Activated CD4-positive, alpha-beta T cell treated with anti-CD3 and anti-CD28 coated beads, Interleukin-2, amount 10 ng/mL, durations not matched to agents 24 days and 14 days (primary cell): ENCODE measurements at places on chromosomes 5 and 9. TPM values are rescaled to one million over a fixed set of nuclear protein-coding genes. Genes with fewer than 3 reads are reported as not detected.

The ZDHHC11B gene
- not detected in 2 replicates for total RNA-seq

DNA sequence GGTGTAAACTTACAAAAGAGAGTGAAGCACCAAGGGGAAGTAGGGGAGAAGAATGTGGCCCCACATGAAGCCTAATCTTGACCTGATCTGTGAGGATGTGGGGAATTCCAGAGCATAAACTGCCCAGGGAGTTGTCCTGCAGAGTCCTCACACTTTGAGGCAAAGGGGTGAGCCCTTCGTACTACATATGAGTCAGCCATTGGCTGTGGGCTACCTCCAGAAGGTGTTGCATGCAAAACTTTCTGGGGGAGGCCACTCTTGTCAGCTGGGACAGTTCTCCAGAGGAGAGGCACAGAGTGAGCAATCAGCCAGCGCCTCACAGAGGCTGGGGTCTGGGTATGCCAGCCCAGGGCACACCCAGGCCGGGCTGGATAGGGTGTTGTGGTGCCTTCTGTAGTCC lies 98.1 kb upstream of the NMUR2 start:
- H3K4me3 ChIP-seq: no peak overlapping the region
- no peaks in the 10 kb centered on the region for H3K36me3 ChIP-seq
- H3K4me1 ChIP-seq: no peaks in the 10 kb centered on the region

GRCh38 chr5:78819166-78819565 lies 165.9 kb downstream of the ARSB start:
- no peaks in the 10 kb centered on the region for H3K4me1 ChIP-seq
- H3K27me3 ChIP-seq: no peaks in the 10 kb centered on the region
- no peaks in the 10 kb centered on the region for H3K36me3 ChIP-seq
- H3K27ac ChIP-seq: no peak overlapping the region
- H3K4me3 ChIP-seq: no peak overlapping the region

GRCh38 chr9:2780846-2781245 lies 63.0 kb downstream of the PUM3 start:
- peaks cover 87% of the 10 kb centered on the region for H3K36me3 ChIP-seq
- DNase-seq: no peak
- no peak overlapping the region for H3K4me3 ChIP-seq
- H3K27ac ChIP-seq: no peak overlapping the region
- H3K27me3 ChIP-seq: no peaks in the 10 kb centered on the region

The DDX31 gene
- total RNA-seq: 28.2 and 31.8 TPM in 2 replicates

- H3K4me3 ChIP-seq: no peak overlapping the region
- H3K27ac ChIP-seq: no peak overlapping the region
- no peaks in the 10 kb centered on the region for H3K4me1 ChIP-seq
- H3K27me3 ChIP-seq: no peaks in the 10 kb centered on the region
- H3K36me3 ChIP-seq: no peaks in the 10 kb centered on the region
Observed at GRCh38 chr5:174189654-174190541, 144.4 kb downstream of the NSG2 start.

The ORM2 gene
- total RNA-seq: not detected in 2 replicates

GRCh38 chr9:119951090-119951489 lies 581.9 kb upstream of the BRINP1 start:
- H3K4me3 ChIP-seq: no peak overlapping the region
- peaks cover 2% of the 10 kb centered on the region for H3K27me3 ChIP-seq
- no peak overlapping the region for H3K27ac ChIP-seq
- no peak for DNase-seq

DNA sequence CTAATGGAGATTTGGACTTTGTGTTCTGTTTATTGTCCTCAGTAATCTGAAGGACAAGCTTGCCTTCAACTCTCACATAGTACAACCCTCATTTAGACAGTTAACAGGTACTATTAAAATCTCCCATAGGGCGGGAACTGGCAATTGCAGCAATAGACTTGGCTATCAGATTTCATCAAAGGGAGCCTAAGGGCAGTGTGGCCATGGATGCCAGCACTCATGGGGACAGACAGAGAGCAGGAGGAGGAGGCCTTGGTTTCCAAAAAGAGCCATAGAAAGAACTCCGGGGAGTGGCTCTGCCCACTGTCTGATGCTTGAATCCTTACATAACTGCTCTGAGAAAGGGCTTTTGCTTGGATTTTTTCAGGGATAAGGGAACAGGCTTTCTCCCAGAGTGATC lies 6.8 kb downstream of the SLC36A1 start:
- peaks cover 2% of the 10 kb centered on the region for H3K4me1 ChIP-seq
- no peak overlapping the region for H3K4me3 ChIP-seq
- H3K36me3 ChIP-seq: no peaks in the 10 kb centered on the region
- no peak overlapping the region for H3K27ac ChIP-seq
- H3K27me3 ChIP-seq: no peaks in the 10 kb centered on the region
- DNase-seq: no peak

The ELOVL7 gene
- total RNA-seq: 0.56 and 1.1 TPM in 2 replicates

DNA sequence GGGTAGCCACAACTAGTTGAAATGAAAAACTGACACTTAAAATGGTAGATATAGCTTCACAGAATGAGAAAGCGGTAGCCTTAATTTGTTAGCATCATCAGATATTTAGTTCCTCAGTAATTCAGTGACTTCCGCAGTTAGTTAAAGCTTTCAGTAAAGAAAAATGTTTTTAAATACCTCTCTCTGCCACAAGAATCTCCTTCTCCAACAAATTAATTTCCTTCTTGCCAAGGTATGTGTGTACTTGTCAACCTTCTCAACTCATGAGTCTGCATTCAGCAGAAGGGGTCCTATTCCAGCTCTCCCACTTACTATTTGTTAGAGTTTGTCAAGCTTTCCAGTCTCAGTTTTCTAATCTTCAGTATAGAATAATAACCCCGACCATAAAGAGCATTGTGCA lies 26.3 kb upstream of the ERAP1 start:
- no peak for DNase-seq
- no peak overlapping the region for H3K27ac ChIP-seq
- no peak overlapping the region for H3K4me3 ChIP-seq
- H3K27me3 ChIP-seq: peaks cover 6% of the 10 kb centered on the region
- H3K36me3 ChIP-seq: no peaks in the 10 kb centered on the region

DNA sequence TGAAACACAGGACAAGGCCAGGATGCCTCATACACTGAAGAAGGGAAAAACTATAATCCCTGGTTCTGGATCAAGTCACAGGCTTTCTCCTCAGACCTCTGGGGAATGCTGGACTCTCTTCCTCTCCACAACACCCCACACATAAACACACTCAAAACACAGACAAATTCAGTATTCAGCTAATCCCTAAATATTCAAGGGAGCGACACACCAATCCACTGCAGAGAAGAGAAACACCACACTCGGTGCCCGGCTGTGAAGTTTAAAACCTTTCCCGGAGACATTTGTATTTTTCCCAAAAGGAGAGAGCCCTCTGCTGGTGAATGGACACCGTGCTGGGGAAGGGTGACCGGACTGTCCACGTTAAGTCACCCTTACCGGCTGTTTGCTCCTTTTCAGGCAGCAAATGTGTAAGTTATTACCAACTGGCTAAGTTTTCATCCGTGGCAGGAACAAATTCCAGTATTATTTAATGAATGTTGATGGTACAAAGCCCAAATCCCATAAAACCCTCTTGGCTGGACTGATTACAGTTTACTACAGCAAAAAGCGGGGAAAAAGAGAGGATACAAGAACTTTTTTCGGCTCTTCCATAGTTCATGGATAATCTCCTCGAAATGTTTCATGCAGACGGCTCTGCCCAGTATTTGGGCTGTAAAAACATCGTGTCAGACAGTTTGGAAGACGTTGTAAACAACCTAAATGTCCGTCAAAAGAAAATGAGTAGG lies 130.9 kb upstream of the SLC30A5 start:
- peaks cover 3% of the 10 kb centered on the region for H3K4me1 ChIP-seq
- no peak overlapping the region for H3K4me3 ChIP-seq
- no peaks in the 10 kb centered on the region for H3K36me3 ChIP-seq
- H3K27me3 ChIP-seq: no peaks in the 10 kb centered on the region
- no peak overlapping the region for H3K27ac ChIP-seq

- no peak overlapping the region for H3K4me3 ChIP-seq
- H3K36me3 ChIP-seq: no peaks in the 10 kb centered on the region
Observed at GRCh38 chr9:134474055-134474370, 147.8 kb downstream of the RXRA start.

The SIT1 gene
- 80.4 and 81.8 TPM in 2 replicates for total RNA-seq

The LURAP1L gene
- not detected in 2 replicates for total RNA-seq

GRCh38 chr9:136681029-136681428 lies 6.2 kb downstream of the AGPAT2 start:
- no peaks in the 10 kb centered on the region for H3K27me3 ChIP-seq
- H3K4me1 ChIP-seq: peaks cover 3% of the 10 kb centered on the region
- H3K27ac ChIP-seq: no peak overlapping the region
- DNase-seq: no peak
- no peak overlapping the region for H3K4me3 ChIP-seq

The LCP2 gene
- total RNA-seq: 278 and 283 TPM in 2 replicates

DNA sequence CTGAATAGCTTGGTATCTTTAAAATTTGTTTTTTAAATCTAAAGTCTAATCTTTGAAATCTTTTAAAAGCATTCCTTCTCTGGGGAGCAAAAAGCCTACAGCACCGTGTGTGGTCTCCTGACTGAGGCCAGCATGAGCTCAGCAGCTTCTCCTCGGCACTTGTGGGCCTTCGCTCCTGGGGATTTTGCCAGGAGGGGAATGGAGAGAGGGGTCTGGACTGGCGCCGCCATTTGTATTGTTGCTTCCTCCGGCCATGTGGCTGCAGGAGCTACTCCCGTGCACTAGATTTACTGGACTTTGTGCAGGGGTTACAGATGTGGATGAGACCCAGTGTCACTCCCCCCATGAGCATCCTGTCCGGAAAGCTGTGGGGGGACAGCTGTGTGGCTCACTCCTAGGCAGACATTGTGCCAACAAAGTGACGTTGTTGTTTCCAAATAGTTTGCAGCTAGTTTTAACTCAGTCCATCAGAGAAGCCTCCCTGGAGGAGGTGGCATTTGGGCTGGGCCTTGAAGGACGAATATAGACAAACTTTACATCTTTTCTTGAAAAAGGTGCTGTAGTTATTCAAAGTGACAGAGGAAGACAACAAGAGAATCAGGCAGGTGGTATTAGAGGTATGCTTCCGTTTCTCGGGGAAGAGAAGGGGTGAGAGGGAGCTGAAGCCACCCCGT lies 6.6 kb downstream of the OLFM1 start:
- H3K27me3 ChIP-seq: peaks cover 20% of the 10 kb centered on the region
- H3K4me3 ChIP-seq: no peak overlapping the region
- no peak overlapping the region for H3K27ac ChIP-seq
- H3K36me3 ChIP-seq: no peaks in the 10 kb centered on the region

- DNase-seq: no peak
- H3K4me1 ChIP-seq: no peaks in the 10 kb centered on the region
- no peak overlapping the region for H3K4me3 ChIP-seq
- no peaks in the 10 kb centered on the region for H3K36me3 ChIP-seq
- no peak overlapping the region for H3K27ac ChIP-seq
Observed at GRCh38 chr5:78701795-78702410, 53.3 kb upstream of the LHFPL2 start.

- no peak for DNase-seq
- no peaks in the 10 kb centered on the region for H3K36me3 ChIP-seq
- H3K4me1 ChIP-seq: no peaks in the 10 kb centered on the region
- no peaks in the 10 kb centered on the region for H3K27me3 ChIP-seq
Observed at GRCh38 chr9:17894501-17895160, 315.8 kb downstream of the SH3GL2 start.

- no peaks in the 10 kb centered on the region for H3K4me1 ChIP-seq
- no peak overlapping the region for H3K4me3 ChIP-seq
- H3K27ac ChIP-seq: no peak overlapping the region
- no peaks in the 10 kb centered on the region for H3K27me3 ChIP-seq
- H3K36me3 ChIP-seq: no peaks in the 10 kb centered on the region
- no peak for DNase-seq
Observed at GRCh38 chr9:8845808-8846207, 1046.2 kb upstream of the DMAC1 start.

DNA sequence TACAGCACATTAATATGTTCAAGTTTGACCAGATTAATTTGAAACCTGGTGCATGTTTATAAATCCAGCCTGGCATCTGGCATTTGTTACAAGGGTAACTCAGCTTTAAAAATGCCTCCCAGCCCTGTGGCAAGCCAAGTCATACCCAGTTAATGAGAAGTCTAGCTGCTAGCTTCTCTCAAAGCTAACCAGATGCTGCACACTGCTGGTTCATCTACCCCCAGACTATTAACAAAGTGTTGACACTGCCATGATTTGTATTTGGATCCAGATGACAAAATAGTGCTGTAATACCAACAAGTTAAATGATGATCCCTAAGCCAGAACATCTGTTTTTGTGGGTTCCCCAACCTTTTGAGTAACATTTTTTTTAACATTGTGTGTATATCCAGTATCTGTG lies 573.7 kb upstream of the DAB2 start:
- peaks cover 11% of the 10 kb centered on the region for H3K27me3 ChIP-seq
- H3K4me1 ChIP-seq: no peaks in the 10 kb centered on the region
- no peak for DNase-seq
- no peaks in the 10 kb centered on the region for H3K36me3 ChIP-seq
- no peak overlapping the region for H3K27ac ChIP-seq

The CDC20B gene
- total RNA-seq: not detected in 2 replicates

- no peaks in the 10 kb centered on the region for H3K36me3 ChIP-seq
- H3K4me1 ChIP-seq: peaks cover 53% of the 10 kb centered on the region
- H3K27ac ChIP-seq: peak overlapping the region; percentile 9
Observed at GRCh38 chr5:14922456-14922855, 50.9 kb upstream of the ANKH start.

GRCh38 chr9:17063535-17064135 lies 71.2 kb upstream of the CNTLN start:
- peak; percentile 60 for DNase-seq
- no peak overlapping the region for H3K27ac ChIP-seq
- no peaks in the 10 kb centered on the region for H3K4me1 ChIP-seq
- H3K4me3 ChIP-seq: no peak overlapping the region
- no peaks in the 10 kb centered on the region for H3K36me3 ChIP-seq
- H3K27me3 ChIP-seq: no peaks in the 10 kb centered on the region

DNA sequence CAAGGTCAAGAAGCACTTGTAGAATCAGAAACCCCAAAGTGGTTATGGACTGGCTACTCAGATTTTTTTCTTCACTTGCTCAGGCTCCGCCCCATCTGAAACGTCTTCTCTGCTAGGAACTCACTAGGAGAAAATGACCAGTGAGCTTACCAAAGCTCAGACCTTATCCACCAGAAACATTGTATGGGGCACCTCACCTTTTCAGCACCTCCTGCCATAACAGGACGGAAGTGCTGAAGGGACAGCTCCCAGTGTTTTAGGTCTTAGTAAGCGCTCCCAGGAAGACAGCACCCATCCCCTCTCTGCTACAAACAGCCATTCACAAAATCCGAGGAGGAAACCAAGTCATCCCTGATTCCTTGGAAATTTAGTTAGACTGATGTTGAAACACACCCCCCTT lies 1.2 kb upstream of the GABRA1 start:
- H3K36me3 ChIP-seq: no peaks in the 10 kb centered on the region
- peaks cover 10% of the 10 kb centered on the region for H3K27me3 ChIP-seq
- no peak overlapping the region for H3K27ac ChIP-seq
- peak; percentile 56 for DNase-seq

The HMMR gene
- total RNA-seq: 29.1 and 30.8 TPM in 2 replicates

- DNase-seq: no peak
- H3K4me1 ChIP-seq: no peaks in the 10 kb centered on the region
- H3K36me3 ChIP-seq: no peaks in the 10 kb centered on the region
- no peaks in the 10 kb centered on the region for H3K27me3 ChIP-seq
- H3K27ac ChIP-seq: no peak overlapping the region
Observed at GRCh38 chr5:163163858-163164257, 273.5 kb upstream of the CCNG1 start.

The FOXD4 gene
- not detected in 2 replicates for total RNA-seq

- peak overlapping the region; percentile 82 for H3K27ac ChIP-seq
- no peaks in the 10 kb centered on the region for H3K27me3 ChIP-seq
- H3K36me3 ChIP-seq: peaks cover 25% of the 10 kb centered on the region
- H3K4me3 ChIP-seq: peak overlapping the region; percentile 76
- peaks cover 65% of the 10 kb centered on the region for H3K4me1 ChIP-seq
Observed at GRCh38 chr5:53041071-53041692, 52.0 kb downstream of the ITGA2 start.

The PCDHA13 gene
- total RNA-seq: not detected in 2 replicates

- H3K36me3 ChIP-seq: no peaks in the 10 kb centered on the region
- H3K27ac ChIP-seq: no peak overlapping the region
- no peak overlapping the region for H3K4me3 ChIP-seq
- peaks cover 13% of the 10 kb centered on the region for H3K27me3 ChIP-seq
Observed at GRCh38 chr9:120982836-120983235, 56.2 kb upstream of the TRAF1 start.

The SLC6A7 gene
- total RNA-seq: not detected in 2 replicates

The BNIP1 gene
- total RNA-seq: 20.9 and 26.5 TPM in 2 replicates
